Kidney epithelial cell (primary cell): ENCODE measurements at places on chromosomes 4 and X.

GRCh38 chr4:7379719-7380118 lies 55.0 kb downstream of the PSAPL1 start:
- DNase-seq = no peak

- DNase-seq = no peak
These were observed 24.5 kb downstream of the REPS2 start for GRCh38 chrX:16970977-16971376.

DNA sequence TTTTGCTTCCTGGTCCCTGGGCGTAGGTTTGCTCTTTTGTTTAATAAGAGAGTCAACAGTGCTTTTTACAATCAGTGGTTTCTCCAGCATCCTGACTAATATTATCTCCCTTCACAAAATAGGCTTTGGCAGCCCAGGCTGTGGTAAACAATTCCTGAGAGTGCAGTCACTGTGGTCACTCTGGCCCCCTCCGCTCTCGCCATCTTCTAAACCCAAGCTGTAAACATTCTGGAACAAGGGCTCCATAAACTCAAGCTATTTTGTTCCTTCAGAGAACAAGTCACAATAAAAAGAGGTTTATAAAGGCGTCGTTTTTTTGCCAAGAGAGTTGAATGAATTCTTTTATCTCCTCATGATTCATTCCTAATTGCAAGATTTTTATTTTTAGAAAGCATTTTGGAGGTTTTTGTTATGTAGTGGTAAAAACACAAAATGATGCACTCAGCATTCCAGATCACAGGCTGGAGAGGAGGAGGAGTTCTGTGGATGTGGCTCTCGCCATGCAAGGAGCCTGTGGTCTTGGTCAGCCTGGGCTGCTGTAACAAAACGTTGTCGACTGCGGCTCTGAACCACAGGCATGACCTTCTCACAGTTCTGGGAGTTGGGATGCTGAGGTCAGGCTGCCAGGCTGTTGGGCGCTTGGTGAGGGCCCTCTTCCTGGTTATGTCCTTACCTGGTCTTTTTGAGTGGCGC lies 486.4 kb upstream of the FAT1 start:
- DNase-seq = no peak

DNA sequence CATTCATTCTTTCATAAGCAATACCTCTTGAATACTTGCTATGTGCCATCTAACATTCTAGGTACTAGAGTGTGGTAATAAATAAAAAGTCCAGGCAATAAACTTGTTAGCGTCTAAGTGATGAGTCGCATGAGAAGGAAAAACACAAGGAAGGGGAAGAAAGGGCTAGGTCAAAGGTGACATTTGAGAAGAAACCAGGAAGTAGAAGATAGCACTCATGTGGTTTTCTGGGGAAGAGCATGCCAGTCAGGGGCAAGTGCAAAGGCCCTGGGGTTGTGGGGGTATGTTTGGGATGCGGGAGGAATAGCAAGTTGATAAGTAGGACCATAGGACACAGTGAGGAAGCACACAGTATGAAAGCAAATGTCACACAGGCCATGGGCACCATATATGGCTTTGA lies 157.0 kb downstream of the TSPAN5 start:
- no peak for DNase-seq

- DNase-seq = no peak
These were observed 22.0 kb downstream of the C4orf54 start for GRCh38 chr4:99635601-99636000.

DNA sequence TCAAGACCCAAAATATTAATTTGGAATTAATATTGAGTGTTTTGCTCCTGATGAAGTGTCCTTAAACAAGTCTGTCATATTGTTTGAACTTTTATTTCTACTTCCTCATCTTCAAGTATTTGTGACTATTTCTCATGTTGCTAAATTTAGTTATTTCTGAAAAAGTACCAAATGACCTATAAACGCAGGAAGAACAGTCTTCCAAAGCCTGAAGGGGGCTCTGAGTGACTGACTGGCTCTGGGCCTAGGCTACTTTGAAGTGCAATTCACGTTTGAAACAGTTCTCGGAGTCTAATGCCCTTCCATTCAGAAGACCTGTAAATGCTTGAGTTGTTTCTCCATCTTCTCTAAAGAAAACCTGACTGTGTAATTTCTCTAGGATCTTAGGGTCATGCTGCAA lies 26.5 kb downstream of the GALNT7 start:
- DNase-seq = no peak

DNA sequence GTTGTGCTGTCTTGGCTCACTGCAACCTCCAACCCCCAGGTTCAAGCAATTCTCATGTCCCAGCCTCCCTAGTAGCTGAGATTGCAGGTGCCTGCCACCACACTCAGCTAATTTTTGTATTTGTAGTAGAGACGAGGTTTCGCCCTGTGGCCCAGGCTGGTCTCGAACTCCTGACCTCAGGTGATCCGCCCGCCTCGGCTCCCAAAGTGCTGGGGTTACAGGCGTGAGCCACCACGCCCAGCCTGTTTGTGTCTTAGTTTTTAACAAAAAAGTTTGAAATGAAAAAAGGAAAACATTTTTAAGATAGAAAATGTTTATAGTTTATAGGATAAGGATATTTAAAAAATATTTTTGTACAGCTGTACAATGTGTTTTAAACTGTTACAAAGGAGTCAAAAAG lies 62.4 kb downstream of the CAPN6 start:
- DNase-seq = no peak

- no peak for DNase-seq
These were observed 56.8 kb upstream of the MSANTD1 start for GRCh38 chr4:3192188-3192587.

GRCh38 chr4:101135371-101136010 lies 211.8 kb downstream of the PPP3CA start:
- no peak for DNase-seq

GRCh38 chrX:47232197-47232802 lies 509 bp upstream of the USP11 start:
- DNase-seq = no peak

- no peak for DNase-seq
These were observed 54.7 kb downstream of the CD38 start for GRCh38 chr4:15832523-15833451.

- no peak for DNase-seq
These were observed 2442.0 kb downstream of the PCDH7 start for GRCh38 chr4:33162122-33162521.

GRCh38 chr4:6491235-6491634 lies 18.8 kb upstream of the PPP2R2C start:
- no peak for DNase-seq

DNA sequence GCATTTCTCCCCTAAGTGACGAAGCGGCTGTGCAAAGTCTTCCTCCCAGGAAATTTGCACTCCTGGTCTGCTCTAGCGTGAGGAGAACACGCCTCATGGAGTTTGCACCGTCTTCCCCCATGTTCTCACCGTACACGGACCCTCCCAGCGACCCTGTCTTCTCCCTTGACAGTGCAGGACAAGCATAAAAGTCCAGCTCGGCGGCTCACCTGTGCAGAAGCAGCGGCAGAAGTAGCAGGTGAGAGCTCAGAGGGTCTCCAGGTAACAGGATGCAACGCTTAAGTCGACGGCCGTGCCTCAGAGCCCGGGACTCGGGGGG lies 314 bp downstream of the P2RY8 start:
- no peak for DNase-seq

DNA sequence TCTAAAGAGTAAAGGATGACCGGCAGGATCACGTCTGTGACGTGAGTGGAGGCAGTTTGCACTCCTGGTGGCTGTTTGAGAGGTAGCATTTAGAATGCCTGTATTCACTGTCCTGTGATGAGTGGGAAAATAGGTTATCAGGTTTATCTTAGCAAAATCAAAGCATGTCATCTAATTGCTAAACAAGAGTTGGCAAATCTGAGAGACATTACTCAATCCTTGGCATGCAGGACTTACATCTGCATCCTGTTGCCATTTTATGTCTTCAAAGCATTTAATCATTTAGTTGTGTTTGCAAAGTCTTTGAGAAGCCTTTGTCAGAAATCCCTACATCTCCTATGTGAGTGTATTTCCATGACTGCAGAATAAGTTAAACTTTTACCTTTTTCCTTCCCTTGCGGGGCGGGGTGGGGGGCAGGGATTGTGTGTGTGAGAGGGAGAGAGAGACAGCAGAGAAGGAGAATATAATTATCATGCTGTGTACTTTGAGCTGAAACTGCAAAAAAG lies 41.4 kb upstream of the MSANTD1 start:
- DNase-seq = no peak

GRCh38 chr4:184288451-184289178 lies 70.9 kb upstream of the ENPP6 start:
- no peak for DNase-seq

GRCh38 chrX:109378281-109378680 lies 103.6 kb downstream of the GUCY2F start:
- no peak for DNase-seq

DNA sequence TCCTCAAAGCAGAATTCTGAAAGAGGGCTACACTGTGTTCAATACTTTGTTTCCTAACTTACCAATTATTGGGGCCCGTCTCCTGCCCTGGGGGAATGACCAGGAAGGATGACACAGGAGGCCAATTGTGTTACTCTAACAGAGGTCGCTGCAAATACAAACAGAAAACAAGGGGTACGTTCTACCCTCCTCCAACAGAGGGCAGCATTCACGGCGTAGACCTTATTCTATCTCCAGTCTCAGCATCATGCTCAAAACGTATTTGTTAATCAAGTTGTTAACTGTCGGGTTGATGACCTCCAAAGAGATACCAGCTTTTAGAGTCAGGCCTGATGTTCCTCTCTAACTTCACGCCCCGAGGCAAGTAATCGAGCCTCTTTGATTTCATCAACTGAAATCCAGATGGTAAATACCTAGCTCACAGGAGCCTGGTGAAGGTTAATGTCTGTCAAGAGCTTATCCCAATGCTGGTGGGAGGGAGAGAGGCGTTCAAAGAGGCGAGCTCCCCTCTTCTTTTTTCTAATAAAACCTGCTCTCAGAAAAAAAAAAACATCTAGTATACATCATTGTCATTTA lies 181.0 kb upstream of the KCNIP4 start:
- no peak for DNase-seq

DNA sequence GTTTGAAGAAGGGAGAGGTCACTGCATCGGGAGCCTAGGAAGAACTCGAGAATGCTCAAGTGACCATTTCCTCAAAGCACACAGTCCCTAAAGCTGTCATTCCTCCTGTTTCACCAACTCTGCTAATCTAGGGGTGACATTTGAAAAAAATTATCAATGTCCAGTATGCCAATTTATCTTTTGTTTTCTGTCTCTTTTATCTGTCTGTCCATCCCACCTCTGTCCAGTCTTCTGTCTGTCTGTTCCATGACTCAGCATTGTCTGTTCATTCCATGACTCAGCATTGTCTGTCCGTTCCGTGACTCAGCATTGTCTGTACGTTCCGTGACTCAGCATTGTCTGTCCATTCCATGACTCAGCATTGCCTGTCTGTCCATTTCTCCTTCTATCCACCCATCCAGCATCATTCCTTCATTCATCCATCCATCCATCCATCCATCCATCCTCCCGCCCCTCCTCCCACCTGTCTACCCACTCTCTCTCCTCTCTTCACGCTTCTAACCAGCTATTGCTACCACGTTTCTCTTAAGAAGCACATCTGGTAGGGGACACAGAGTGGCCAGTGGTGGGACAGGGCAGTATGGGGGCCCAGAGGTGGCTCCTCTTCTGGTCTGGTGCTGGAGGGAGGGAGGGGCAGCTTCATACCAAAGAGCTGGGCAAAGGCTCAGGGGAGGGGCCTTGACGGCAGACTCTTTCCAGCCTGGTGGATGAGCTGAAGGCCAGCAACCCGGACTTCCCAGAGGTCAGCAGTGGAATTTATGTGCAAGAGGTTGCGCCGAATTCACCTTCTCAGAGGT lies 34.1 kb downstream of the HTRA3 start:
- peak; percentile 61 for DNase-seq

DNA sequence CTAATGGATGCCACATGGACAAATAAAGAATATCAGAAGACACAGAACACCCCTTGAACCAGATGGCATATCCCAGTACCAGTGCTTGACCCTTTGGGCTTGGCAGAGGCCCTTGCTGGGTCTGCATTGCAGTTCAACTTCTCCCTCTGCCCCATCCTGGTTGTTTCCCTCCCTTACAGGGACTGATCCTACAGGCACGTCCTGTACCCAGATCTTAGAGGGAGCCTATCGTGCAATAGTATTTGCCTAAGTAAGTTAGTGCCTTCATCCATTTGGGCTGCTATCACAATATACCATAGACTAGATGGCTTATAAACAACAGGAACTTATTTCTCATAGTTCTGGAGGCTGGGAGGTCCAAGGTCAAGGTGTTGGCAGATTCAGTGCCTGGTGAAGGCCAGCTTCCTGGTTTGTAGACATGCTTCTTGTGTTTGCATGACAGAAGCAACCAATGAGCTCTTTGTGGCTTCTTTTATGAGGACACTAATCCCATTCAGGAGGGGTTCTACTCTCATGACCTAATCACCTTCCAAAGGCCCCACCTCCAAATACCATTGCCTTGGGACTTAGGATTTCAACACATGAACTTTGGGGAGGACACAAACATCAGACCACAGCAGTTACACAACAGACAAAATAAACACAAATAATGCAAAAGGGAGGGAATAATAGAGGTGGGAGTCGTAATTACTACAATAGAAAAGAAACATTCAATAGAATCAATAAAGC lies 146.5 kb upstream of the MSX1 start:
- DNase-seq = no peak

DNA sequence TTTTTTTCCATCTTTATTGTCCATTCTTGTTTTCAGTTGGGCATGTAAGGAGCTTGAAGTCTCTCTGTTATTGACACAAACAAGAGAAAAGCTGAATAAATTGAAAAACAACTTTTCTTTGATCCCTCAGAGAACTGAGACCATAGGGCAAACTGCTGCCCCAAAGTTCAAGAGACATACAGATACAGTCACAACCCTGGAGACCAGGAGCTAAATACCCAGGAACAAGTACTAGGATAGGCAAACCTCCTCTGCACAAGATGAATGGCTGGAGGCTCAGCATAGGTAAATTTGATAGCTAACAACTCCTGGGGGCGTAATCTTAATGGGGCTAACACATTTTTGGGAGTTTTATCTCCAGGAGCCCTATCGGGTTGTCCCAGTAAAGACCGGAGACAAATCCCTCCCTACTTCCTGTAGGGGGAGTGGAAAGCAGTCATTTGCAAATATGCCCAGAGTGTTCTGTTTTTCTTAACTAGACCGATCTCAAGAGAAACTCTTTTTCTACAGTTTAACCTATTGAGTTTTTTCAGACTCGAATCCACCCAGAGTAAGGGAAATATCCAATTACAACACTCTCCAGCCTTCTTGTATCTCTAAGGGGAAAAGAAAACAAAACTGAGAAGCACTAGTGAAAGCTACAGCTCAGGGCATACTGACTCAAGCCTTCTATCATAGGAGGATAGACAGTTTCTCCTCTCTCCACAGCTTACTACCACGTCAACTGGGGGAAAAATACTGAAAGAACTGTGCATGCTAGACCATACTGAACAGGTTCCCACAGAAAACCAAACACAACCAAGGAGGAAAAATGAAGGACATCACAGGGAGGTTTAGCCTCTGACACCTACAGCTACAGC lies 23.1 kb downstream of the MAGEA8 start:
- DNase-seq = no peak

- DNase-seq = no peak
These were observed 39.3 kb downstream of the NSUN7 start for GRCh38 chr4:40789031-40789430.

- DNase-seq = no peak
These were observed 3.2 kb downstream of the CAMK2D start for GRCh38 chr4:113758372-113758771.
